ENCODE measurements at places on chromosomes 1 and 21. TPM values are rescaled to one million over a fixed set of nuclear protein-coding genes. Genes with fewer than 3 reads are reported as not detected.
A peak's percentile ranks its signal among the peaks of the same experiment; 100 is the strongest.

GBP7 gene
- not detected for total RNA-seq

UMODL1 gene
- 2.5 TPM for total RNA-seq

IL10RB gene
- 67.0 TPM for total RNA-seq

CFHR5 gene
- total RNA-seq = not detected

LRRN2 gene
- total RNA-seq = not detected

PADI6 gene
- not detected for total RNA-seq

MANEAL gene
- total RNA-seq = 31.6 TPM

- no peak overlapping the region for H3K27ac ChIP-seq
- no peak overlapping the region for H3K4me3 ChIP-seq
- H3K27me3 ChIP-seq = no peaks in the 10 kb centered on the region
- H3K4me1 ChIP-seq = no peaks in the 10 kb centered on the region
- no peak for DNase-seq
- H3K36me3 ChIP-seq = no peaks in the 10 kb centered on the region
These were observed 265.7 kb upstream of the C1orf174 start for GRCh38 chr1:4165686-4166300.

DNA sequence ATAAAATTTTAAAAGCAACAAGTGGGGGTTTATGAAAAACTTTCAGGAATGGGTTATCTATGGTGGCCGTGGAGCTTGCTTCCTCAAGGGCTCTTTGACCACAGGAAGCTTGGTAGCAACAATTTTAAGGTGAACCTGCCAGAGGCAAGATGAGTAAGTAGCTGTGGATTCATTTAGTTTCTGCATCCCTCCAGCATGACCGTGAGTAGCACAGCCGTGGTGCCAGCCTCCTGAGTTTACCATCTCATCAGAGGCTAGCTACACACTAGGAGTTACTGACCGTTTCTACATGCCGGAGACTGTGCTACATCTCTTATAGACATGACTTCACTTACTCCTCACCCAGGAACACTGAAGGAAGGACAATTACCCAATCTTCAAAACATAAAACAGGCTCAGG is 30.1 kb upstream of the PLEKHG5 start:
- no peaks in the 10 kb centered on the region for H3K4me1 ChIP-seq
- no peak overlapping the region for H3K27ac ChIP-seq
- H3K4me3 ChIP-seq = no peak overlapping the region
- peaks cover 10% of the 10 kb centered on the region for H3K36me3 ChIP-seq
- DNase-seq = no peak

DNA sequence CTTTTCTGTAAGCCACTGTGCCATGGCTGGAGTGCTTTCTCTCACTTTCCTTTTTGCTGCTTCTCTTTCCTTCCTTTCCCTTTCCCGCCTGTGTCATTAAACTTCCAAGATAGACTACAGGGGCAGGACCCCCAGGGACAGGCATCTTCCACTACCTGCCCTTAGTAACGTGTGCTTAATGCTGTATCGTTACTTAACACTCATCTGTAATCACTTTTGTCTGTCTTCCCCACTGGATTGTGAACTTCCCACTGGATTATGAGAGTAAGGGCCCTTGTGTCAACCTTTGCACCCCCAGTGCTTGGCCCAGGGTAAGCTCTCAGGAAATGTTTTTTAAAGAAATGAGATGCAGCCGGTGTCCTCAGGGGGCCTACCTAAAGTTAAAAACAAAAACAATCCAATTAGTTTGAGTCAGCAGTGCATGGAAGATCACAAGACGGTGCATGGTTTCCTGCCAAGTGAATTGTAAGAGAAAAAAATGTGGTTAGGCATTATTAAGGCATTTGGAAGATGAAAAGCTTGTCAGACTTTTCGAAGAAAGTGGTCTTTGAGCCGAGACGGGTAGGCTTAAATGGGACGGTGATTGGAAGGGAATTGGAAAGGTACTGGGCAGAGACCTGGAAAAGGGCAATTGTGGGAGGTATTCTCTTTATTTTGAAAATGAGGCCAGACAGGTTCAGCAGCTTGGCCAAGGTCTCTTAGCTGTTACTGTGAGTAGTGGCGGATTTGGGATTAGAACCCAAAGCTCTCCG is 958 bp downstream of the LYPLAL1 start:
- peak overlapping the region; percentile 87 for H3K4me3 ChIP-seq
- peaks cover 45% of the 10 kb centered on the region for H3K4me1 ChIP-seq
- DNase-seq = peak; percentile 72
- H3K27me3 ChIP-seq = no peaks in the 10 kb centered on the region

DNA sequence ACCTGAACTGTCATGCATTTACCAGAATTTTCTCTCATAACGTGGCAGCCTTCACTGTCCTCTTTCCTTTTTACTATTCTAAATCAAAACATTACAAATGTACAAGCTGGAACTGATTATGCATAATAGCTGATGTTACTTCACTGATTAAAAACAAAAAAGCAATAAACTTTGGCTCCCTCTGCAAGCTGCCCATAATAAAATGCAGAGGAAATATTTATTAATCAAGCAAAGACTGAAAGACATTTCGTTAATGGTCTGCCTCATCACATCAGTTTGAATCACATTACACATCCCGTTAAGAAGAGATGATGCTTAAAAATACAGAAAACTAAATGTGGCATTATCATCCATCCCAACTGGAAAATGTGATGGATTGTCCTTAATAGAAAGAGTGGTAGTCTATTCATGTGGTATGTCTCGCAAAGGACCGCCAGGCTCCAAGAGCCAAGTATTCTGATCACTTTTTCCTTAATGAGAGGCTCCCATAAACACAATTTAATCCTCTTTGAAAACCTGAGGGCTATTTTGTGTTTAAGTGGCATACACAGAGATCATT is 225.3 kb downstream of the RGS7 start:
- no peak overlapping the region for H3K27ac ChIP-seq
- no peak for DNase-seq
- H3K4me3 ChIP-seq = no peak overlapping the region
- H3K27me3 ChIP-seq = no peaks in the 10 kb centered on the region
- H3K4me1 ChIP-seq = no peaks in the 10 kb centered on the region

GRCh38 chr21:15449556-15449955 is 280.2 kb upstream of the USP25 start:
- H3K27ac ChIP-seq = no peak overlapping the region
- no peaks in the 10 kb centered on the region for H3K4me1 ChIP-seq
- no peak overlapping the region for H3K4me3 ChIP-seq

GRCh38 chr1:6600410-6601048 is 2.1 kb downstream of the KLHL21 start:
- H3K27me3 ChIP-seq = no peaks in the 10 kb centered on the region
- DNase-seq = peak; percentile 40
- H3K4me1 ChIP-seq = peaks cover 32% of the 10 kb centered on the region

GRCh38 chr1:157542676-157543075 is 9.6 kb downstream of the FCRL5 start:
- no peak overlapping the region for H3K4me3 ChIP-seq
- H3K27me3 ChIP-seq = no peaks in the 10 kb centered on the region
- H3K27ac ChIP-seq = no peak overlapping the region
- no peaks in the 10 kb centered on the region for H3K4me1 ChIP-seq
- no peak for DNase-seq

- no peak for DNase-seq
- H3K27me3 ChIP-seq = no peaks in the 10 kb centered on the region
- peaks cover 3% of the 10 kb centered on the region for H3K4me1 ChIP-seq
- H3K36me3 ChIP-seq = no peaks in the 10 kb centered on the region
- no peak within 1 kb of the TSS for H3K27ac ChIP-seq
These were observed at the start of gene S100A2 for GRCh38 chr1:153565529-153566374. Gene S100A2, minus strand, starts transcription at chr1:153565844. Its CDS starts 1,967 bp downstream, at chr1:153563877.

DNA sequence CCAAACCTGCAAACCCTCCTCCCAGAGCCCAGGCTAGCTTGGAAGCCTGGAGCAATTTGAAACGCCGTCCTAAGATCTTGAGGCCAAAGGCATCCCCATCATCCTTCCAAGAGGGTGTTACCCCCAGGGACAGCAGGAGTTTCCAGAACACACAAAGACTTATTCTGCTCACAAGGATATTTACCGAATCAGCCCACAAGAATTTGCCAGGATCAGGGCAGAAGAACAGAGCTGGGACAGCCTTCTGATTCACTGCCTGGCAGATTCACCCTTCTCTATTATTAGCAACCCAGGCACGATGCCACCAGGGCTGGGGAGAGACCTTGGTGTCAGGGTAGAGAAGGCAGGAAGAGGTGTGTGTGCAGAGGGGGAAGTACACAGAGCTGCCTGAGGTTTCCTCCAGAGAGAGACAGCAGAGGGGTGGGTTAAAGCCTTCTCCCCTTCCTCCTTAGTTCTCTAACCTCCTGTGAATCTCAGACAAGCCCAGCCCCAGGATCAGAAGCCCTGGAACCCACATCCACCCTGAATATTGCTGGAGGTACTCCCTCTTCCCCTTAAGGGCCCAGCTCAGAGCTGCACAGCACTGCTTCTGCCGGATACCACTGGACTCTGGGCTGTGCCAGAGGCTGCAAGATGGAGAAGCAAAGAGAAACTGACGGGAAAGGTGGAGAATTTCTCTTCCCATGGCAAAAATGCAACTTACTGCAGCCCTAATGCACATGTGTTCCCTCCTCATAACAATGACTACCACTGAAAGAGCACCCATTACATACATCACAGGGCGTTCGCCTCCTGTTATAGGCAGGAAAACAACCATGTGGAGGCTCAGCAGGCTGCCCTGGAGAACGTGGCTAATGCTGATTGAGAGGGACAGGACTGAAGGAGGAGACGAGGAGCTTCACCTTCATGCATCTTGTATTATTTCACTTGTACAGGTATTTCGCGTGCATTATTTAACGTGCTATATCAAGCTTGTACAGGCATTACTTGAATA is 61.8 kb downstream of the ITPKB start:
- no peaks in the 10 kb centered on the region for H3K27me3 ChIP-seq
- H3K27ac ChIP-seq = no peak overlapping the region
- H3K36me3 ChIP-seq = peaks cover 16% of the 10 kb centered on the region
- H3K4me3 ChIP-seq = peak overlapping the region; percentile 49

- no peaks in the 10 kb centered on the region for H3K36me3 ChIP-seq
- no peak overlapping the region for H3K27ac ChIP-seq
- DNase-seq = peak; percentile 68
- no peaks in the 10 kb centered on the region for H3K27me3 ChIP-seq
- H3K4me1 ChIP-seq = peaks cover 6% of the 10 kb centered on the region
These were observed 148.5 kb downstream of the TENT5C start for GRCh38 chr1:117754061-117754969.

- H3K4me1 ChIP-seq = no peaks in the 10 kb centered on the region
- H3K27ac ChIP-seq = no peak overlapping the region
- DNase-seq = no peak
These were observed 45.4 kb upstream of the ATP1B1 start for GRCh38 chr1:169060919-169061639.

- H3K4me3 ChIP-seq = no peak overlapping the region
- peaks cover 22% of the 10 kb centered on the region for H3K4me1 ChIP-seq
- H3K27me3 ChIP-seq = no peaks in the 10 kb centered on the region
- no peak for DNase-seq
These were observed 8.7 kb downstream of the PKNOX1 start for GRCh38 chr21:42983103-42983502.

DNA sequence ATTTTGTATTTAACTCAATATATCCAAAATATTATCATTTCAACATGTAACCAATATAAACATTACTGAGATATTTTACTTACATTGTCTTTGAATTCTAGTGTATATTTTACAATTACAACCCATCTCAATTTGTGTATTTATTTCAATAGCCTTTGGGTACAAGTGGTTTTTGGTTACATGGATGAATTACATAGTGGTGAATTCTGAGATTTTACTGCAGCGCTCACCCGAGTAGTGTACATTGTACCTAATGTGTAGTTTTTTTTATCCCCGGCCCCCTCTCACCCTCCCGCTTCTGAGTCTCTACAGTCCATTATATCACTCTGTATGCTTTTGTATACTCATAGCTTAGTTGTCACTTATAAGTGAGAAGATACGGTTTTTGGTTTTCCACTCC is 117.0 kb upstream of the GALNT2 start:
- H3K36me3 ChIP-seq = no peaks in the 10 kb centered on the region
- H3K27ac ChIP-seq = no peak overlapping the region
- no peak overlapping the region for H3K4me3 ChIP-seq

GRCh38 chr21:41024746-41025254 is 143.2 kb upstream of the BACE2 start:
- H3K4me3 ChIP-seq = no peak overlapping the region
- DNase-seq = no peak
- H3K4me1 ChIP-seq = no peaks in the 10 kb centered on the region
- no peaks in the 10 kb centered on the region for H3K36me3 ChIP-seq

DNA sequence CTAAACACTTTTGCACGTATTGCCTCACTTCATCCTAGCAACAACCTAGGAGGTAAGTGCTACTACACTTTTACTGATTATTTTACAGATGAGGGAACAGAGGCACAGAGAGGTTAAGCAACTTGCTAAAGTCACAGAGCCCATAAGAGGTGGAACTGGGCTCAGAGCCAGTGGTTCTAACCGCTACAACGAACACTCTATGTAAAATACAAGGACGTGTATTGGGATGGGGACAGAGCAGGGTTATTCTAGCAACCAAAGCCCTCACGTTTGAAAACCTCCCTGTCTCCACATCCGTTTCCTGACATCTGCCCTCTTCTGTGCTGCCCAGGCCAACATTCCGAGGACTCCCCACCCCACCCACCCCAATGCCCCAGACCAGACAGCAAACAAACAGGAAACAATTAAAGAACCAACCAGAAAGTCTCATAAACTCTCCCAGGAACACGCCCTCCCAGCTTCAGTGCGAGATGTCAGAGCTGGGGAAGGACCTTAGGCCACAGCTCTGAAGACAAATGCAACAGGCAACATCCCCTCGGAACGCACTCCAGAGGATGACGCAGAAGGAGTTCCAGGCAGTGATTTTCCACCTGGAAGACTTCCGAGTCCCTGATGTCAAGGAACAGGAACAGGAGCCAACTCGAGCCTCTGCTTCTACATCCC is 41.1 kb downstream of the GLIS1 start:
- H3K27ac ChIP-seq = no peak overlapping the region
- no peaks in the 10 kb centered on the region for H3K4me1 ChIP-seq
- no peak overlapping the region for H3K4me3 ChIP-seq
- no peak for DNase-seq

- H3K4me3 ChIP-seq = no peak overlapping the region
- no peak overlapping the region for H3K27ac ChIP-seq
- DNase-seq = no peak
- H3K27me3 ChIP-seq = no peaks in the 10 kb centered on the region
- H3K4me1 ChIP-seq = no peaks in the 10 kb centered on the region
- no peaks in the 10 kb centered on the region for H3K36me3 ChIP-seq
These were observed 72.5 kb downstream of the CD34 start for GRCh38 chr1:207838156-207839082.

GRCh38 chr1:83961571-83962295 is 37.2 kb downstream of the TTLL7 start:
- no peak for DNase-seq
- H3K27ac ChIP-seq = no peak overlapping the region
- no peak overlapping the region for H3K4me3 ChIP-seq
- no peaks in the 10 kb centered on the region for H3K4me1 ChIP-seq
- no peaks in the 10 kb centered on the region for H3K27me3 ChIP-seq
- no peaks in the 10 kb centered on the region for H3K36me3 ChIP-seq

DNA sequence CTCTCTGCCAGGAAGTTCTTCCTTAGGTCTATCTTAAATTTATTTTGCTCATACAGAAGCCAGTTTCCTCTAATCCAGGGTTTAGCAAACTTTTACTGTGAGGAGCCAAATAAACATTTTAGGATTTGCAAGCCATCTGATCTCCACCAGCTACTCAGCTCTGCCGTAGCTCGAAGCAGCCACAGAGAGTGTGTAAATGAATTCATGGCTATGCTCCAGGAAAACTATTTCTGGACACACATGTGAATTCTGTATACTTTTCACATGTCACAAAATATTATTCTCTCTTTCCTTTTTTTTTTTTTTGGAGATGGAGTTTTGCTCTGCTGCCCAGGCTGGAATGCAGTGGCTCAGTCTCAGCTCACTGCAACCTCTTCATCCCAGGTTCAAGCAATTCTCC is 13.4 kb upstream of the AGTRAP start:
- H3K27ac ChIP-seq = no peak overlapping the region
- DNase-seq = no peak
- no peak overlapping the region for H3K4me3 ChIP-seq
- H3K4me1 ChIP-seq = peaks cover 4% of the 10 kb centered on the region
- H3K36me3 ChIP-seq = no peaks in the 10 kb centered on the region
